ENCODE measurements at places on chromosomes 12 and 14. TPM values are rescaled to one million over a fixed set of nuclear protein-coding genes. Genes with fewer than 3 reads are reported as not detected.

The PRKCH gene
- 74.7 TPM for total RNA-seq

The TULP3 gene
- 23.6 TPM for total RNA-seq

The POTEG gene
- total RNA-seq: not detected

GRCh38 chr14:51360592-51360991 lies 120.5 kb downstream of the TMX1 start:
- no peak for DNase-seq

- no peak for DNase-seq
Measured at GRCh38 chr12:3463921-3464320, 27.1 kb upstream of the PRMT8 start.
